Left renal cortex interstitium (tissue), 4 donors: ENCODE measurements at places on chromosomes 4 and X. TPM values are rescaled to one million over a fixed set of nuclear protein-coding genes. Genes with fewer than 3 reads are reported as not detected.
A peak's percentile ranks its signal among the peaks of the same experiment; 100 is the strongest.

DNA sequence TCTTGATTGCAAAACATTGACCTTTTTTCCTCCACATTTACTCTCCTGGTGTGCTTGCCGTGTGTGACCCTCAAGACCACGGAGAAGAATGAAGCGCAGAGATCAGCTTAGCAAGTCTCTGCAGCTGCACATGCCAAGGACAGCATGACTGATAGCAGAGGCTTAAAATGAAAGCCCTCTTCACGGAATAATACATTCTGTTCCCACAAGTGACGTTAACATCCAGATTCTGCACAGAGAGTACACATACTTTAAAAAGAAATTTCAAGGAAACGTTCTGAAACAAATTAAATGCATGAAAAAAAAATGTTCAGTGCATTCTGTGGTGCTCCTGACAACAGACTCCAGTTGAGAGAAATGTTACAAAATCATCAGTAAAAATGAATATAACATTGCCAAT is 60.9 kb downstream of the SLC7A11 start:
- no peak for DNase-seq

- no peak for DNase-seq
These were observed 945.0 kb upstream of the INTU start for GRCh38 chr4:126687655-126688358.

DNA sequence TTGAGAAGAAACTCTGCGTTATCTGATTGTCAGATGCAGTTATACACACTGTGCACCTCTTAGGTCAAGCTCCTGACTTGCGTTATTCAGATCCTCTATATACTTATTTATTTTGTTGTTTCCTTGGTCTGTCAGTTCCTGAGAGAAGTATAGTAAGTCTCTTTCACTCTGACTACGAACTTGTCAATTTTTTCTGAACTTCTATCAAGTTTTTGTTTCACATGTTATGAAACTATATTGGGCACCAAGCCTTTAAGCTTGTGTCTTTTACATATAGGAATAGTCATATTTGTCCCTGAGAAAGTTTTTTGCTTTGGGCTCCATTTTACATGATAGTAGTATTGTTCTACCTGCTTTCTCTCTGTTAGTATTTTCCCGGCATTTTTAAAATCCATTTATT is 31.7 kb downstream of the ZNF275 start:
- no peak for DNase-seq

- DNase-seq: no peak
These were observed 46.0 kb downstream of the REPS2 start for GRCh38 chrX:16992445-16992844.

Gene HELQ
- 18.2 TPM for polyA plus RNA-seq

Gene TNMD
- 2.5 TPM for polyA plus RNA-seq

DNA sequence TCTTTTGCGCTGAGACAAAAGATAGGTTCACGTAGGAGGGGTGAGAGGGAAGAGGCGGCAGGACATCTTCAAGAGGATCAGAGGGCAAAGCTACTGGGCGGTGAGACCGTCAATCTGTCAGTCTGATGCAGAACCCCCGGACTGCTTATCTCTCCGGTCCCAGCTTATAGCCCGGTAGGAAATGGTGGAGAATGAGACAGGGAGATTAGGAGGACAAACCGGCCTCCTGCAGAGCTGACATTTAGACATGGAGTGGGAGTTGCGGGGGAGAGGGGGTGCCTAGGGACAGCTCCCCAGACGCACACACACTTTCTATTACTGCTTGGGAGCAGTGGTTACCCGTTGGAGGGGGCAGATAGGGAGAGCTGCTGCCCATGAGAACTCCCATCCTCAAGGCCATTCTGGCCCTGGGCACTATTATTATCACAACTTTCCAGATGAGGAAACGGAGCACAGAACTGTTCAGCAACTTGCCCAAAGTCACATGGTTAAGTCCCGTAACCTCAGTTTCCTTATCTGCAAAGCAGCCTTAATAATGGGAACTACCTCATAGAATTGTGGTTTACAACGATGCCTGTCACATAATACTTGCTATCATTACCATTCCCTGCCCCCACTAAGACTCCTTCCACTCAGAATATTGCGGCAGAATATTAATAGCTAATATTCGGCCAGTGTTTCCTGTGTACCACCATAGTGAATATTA is 1.1 kb upstream of the HDAC6 start:
- no peak for DNase-seq

DNA sequence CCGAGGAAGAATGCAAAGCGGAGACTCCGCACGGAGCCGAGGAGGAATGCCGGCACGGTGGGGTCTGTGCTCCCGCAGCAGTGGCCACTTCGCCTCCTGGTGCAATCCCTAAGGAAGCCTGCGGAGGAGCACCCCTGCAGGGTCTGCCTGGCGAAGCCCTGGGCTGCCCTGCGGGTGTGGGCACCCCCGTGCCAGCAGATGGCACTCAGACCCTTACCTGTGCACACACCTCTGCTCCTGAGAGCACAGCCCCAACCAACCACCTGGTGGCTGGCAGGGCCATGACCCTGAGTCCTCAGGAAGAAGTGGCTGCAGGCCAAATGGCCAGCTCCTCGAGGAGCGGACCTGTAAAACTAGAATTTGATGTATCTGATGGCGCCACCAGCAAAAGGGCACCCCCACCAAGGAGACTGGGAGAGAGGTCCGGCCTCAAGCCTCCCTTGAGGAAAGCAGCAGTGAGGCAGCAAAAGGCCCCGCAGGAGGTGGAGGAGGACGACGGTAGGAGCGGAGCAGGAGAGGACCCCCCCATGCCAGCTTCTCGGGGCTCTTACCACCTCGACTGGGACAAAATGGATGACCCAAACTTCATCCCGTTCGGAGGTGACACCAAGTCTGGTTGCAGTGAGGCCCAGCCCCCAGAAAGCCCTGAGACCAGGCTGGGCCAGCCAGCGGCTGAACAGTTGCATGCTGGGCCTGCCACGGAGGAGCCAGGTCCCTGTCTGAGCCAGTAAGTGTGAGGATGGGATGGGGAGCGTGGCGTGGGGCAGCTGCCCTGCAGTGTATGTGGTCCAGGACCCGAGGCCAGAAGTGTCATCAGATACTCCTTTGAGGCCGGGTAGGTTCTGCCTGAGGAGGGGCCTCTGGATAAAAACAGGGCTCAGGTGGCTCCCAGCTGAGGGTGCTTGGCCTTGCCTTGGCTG is 7.0 kb downstream of the TACC3 start:
- DNase-seq: no peak

- peak; percentile 63 for DNase-seq
These were observed 503.3 kb upstream of the FAM241A start for GRCh38 chr4:111641813-111642579.

DNA sequence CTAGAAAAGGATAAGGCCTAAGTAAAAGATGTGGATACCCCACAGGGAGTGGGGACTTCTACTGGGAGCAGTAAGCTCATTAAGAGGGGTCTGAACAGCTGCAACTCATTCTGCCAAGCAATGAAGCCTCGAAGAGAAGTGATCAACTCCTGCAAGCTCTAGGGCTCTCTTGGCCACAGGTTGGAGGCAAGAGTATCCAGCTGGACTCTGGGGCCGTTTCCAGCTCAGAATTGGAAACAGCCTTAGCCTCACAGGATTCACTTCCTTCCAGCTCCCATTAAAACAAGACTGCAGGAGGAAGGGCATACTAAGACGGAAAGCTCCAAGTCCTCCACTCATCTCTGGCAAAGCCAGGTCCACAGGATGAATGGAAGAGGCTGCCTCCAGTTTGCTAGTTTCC is 126.3 kb downstream of the ATG4A start:
- no peak for DNase-seq

Gene NXF2B
- polyA plus RNA-seq: 0.52 TPM

DNA sequence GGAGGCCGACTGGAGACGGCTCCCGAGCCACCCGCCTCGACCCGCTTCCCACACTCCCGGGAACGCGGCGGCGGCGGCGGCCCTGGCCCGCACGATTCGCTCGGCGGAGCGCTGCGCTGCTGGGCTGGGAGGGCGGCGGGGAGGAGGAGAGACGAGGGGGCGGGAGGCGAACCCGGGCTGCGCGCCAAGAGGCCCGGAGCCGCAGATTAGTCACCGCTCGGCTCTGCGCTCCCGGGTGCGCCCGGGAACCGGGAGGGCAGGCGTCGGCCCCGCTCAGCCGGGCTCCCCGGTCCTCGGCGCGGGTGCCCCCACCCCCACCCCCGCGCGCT is 11.2 kb upstream of the BCOR start:
- no peak for DNase-seq
